ENCODE measurements at places on chromosomes 3 and 15. TPM values are rescaled to one million over a fixed set of nuclear protein-coding genes. Genes with fewer than 3 reads are reported as not detected.

DNA sequence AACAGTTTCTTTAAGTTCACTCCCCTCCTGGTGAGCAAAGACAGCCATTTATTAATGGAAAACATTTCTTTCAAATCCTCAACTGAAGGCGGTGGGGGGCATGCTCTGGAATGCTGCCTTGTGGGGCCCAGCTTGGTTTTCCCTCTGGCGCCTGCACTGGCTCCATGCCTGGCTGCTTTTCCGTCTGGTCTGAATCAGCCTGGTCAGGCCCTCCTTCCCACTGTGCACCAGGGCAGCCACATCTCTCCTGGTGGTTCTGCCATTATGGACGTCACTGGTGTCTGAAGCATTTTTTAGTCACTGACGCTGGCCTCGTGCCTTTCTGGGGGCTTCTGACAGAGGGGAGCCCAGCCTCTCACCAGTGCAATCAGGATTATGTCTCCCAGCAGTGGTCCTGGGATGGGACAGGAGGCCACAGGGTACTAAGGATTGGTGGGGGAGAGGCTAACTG, 57.6 kb upstream of the APEH start:
- DNase-seq = no peak

DNA sequence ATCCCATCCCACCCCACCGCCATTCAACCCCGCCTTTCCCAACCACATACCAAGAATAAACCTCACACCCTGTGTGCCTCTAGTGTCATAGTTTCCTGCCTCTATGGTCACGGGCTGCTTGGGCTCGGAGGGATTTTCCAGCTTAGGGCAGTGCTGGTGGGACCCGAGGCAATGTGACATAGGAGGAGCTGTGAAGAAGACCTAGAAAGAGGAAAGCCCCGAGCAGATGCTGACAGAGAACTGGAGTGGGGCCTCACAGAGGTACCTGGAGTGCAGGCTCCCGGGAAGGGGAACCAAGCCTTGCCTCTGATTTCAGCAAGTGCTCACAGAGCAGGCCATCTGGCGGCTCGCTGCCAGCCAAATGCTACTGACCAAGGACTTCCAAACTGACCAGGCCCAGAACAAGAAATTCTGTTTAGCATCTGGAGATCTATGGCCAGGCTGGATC, 27.5 kb downstream of the BHLHE40 start:
- DNase-seq = peak; percentile 94

DNA sequence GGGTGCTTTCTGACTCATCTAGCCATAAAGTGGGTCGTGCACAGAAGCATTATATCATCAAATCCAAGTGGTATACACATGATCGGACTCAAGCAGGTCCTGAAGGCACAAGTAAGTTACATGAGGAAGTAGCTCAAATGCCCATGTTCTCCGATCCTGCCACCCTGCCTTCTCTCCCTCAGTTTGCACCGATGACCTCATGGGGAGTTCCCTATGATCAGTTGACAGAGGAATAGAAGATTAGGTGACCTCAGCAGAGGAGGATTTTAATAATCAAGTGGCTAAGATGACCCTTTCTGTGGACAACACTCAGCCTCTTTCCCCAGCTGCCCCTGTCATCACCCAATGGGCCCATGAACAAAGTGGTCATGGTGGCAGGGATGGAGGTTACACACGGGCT, 149.5 kb downstream of the TBC1D5 start:
- DNase-seq = no peak

The ARL6 gene
- 6.1 TPM for total RNA-seq

DNA sequence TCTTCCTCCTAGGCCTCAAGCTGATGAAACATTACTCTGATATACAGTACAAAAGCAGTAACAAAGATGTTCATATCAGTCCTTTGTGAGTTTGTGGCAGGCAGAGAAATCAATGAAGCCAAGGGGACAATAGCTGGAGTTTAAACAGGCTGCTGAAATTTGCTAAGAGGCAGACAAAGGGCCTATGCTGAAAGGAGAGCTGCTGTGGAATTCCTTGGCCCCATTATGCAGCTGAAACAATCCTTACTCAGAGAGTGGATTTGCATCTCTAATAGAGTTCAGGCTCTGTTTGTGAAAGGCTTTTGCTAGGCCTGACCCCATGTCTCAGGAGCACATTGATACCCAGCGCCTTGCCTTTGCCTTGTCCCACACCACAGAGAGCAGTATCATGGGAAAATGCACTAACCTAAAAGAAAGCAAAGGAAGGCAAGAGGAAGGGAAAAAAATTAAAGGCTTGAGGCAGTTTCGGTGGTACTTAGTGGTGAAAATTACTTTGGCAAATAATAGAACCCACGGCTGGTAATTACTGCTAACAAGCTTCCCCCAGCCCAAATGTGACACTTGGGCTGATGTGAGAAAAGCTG, 195.0 kb upstream of the EPHA3 start:
- no peak for DNase-seq

DNA sequence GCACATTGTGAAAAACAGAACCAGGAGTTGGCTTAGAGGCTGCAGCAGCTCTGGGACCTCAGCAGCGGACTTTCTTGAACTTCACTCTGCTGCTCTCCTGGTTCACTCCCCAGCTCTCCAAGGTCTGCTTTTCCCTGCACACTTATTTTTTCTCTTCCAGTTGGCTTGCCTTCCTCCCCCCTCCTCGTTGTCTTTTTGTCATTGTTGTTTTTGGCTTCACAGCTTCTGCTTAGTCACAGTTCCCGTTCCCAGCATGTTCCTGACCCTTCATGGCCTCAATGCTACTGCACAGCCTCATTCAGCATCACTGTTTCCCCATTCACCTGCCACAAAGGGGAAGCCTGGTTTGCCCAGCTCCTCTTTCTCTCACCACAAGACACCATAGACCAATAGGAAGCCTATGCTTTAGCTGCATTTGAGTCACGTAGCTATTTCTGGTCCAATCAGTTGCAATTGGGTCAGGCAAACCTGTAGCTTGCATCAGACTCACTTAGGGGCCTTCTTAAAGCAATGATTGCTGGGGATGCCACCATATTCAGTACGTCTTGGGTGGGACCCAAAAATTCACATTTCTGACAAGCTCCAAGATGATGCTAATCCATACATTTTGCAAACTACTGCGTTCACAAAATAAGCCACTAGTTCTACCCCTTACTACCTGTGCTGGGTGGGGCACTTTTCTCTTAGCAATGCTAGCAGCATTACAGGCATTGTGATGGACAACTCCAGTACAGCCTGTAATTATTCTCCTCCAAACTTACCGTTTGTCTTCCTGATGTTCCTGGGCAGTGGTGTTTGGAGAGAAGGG, 7.8 kb upstream of the SUMF1 start:
- DNase-seq = peak; percentile 70

- DNase-seq = no peak
Measured at GRCh38 chr3:142237891-142238290, 12.5 kb upstream of the GK5 start.

DNA sequence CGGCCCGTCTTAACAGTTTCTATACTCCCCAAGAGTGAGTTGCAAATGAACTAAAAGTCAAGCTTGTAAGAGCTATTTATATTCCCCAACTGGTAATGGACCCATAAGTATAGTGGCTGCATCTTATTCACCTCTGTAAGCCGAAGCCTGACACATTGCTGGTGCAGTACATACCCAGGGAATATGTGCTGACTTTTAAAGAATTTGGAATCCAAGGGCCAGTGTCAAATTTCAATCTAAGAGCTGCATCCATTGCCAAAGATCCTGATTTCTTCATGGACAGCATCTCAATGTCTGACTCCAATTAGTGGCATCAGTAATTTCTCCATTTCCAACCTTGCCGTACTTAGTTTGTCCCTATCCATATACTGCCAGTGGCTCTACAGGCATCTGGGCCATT, 42.0 kb downstream of the FRMD4B start:
- no peak for DNase-seq

The SPATA12 gene
- not detected for total RNA-seq

DNA sequence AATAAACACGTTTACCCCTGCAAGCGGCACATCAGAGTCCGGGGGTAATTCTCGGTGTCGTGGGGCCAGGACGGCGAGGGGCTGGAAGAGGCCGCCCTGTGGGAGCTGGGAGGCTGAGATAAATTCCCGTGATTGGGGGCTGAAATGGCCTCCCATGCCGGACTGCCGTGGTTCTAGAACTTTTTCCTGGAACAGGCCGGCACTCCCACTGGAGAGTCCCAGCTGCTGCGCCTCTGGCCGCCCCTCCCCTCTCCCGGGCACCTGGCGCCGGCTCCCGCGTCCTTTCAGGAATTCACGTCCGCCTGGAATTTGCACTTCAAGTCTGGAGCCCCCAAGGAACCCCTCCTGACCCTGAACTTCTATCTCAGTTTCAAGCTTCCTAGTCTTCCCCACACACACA, 10.8 kb upstream of the LRRC2 start:
- DNase-seq = no peak

The MTFMT gene
- total RNA-seq = 18.2 TPM

The TGM4 gene
- total RNA-seq = not detected

The CHAC1 gene
- total RNA-seq = 21.6 TPM

DNA sequence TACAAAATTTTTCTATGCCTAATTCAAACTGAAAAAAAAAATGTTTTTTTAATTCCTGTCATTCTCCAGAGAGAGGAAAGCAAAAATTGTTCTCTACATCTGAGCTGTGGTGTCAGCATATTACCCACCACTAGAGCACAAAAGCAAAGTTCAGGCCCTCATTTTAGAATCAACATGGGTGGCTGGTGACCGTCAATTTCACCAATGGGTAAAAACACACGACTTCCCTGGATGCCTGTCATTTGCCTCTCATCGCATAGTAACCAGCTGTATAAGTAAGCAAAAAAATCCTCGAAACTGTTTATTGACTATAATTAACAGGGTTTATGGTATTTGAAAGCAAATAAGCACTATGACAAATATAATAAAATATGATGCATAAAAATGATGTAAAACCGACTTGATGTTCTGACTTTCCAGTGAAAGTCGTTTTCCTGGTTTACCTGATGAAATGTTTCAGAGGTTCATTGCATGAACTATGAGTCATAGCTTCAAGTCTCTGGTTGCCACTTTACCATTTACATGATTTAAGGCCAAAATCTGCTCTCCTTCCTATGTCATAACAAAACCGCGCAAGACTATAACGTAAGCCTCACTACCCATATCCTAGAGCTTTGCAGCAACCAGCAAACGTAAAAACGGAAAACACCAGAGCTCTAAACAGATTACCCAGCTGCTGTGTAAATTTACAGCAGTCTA, 60.5 kb downstream of the THBS1 start:
- no peak for DNase-seq

The FGD5 gene
- total RNA-seq = not detected

- peak; percentile 80 for DNase-seq
Measured at GRCh38 chr3:14125193-14126016, 553 bp downstream of the TMEM43 start.

DNA sequence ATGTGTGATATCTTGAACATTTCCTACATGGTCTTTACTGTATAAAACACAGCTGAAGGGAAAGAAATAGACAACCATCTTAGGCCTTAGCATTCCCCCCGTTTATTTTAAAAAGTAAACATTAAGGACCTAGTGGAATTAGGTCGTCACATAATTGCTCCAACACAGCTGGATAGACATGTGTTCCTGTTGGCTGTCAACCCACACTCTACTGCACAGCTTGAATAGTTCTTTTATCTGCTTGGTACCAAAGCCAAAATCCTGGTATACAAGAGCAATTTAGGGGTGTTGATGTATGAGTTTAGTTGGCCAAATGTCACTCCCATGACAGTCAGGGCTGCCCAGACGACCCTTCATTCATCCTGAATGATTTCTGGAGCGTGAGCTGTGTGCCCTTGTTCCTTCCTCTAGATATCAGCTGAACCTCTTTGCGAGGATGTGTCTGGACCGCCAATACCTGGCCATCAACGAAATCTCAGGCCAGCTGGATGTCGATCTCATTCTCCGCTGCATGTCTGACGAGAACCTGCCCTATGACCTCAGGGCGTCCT, 179.7 kb downstream of the ITPR1 start:
- no peak for DNase-seq

The PLXNA1 gene
- 9.3 TPM for total RNA-seq

The AGBL1 gene
- 0.10 TPM for total RNA-seq

DNA sequence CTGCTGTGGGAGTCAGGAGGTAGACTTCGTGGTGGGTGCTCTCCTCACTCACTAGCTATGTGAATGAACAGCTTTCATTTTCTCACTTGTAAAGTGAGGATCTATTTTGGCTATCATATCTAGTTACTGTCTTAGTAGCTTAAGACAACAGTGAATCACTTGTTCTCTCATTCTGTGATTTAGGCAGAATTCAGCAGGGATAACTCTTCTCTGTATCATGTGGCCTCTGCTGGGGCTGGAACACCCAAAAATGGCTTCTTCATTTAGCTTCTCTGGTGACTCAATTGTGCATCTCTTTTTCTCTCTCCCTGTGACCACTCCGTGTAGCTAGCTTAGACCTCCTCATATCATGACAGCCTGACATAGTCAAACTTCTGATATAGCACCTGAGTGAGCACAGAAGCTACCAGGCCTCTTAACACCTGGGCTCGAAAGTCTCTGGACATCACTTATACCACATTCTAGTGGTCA, 68.4 kb downstream of the BFSP2 start:
- DNase-seq = no peak

- DNase-seq = no peak
Measured at GRCh38 chr15:57017024-57017423, 98.6 kb downstream of the TCF12 start.

DNA sequence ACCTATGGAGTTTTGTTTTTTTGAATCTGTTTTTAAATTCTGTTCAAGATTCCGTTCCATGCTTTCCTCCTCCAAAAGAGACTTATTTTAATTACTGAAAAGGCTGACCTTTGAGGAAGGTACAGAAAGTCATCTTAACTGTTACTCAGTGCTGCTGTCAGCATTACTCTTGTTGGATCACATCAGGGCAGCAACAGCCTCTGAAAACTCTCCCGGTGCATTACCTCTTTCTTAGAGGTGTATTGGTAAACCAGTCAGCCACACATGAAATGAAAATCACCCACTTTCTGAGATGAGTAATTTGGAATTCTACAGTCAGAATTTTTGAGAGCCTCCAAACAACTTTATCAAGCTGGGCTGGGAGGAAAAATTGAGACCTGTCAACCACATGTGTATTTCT, 88.5 kb upstream of the LIMD1 start:
- peak; percentile 22 for DNase-seq

The GOLGA8G gene
- total RNA-seq = not detected

The RBM6 gene
- 73.5 TPM for total RNA-seq

DNA sequence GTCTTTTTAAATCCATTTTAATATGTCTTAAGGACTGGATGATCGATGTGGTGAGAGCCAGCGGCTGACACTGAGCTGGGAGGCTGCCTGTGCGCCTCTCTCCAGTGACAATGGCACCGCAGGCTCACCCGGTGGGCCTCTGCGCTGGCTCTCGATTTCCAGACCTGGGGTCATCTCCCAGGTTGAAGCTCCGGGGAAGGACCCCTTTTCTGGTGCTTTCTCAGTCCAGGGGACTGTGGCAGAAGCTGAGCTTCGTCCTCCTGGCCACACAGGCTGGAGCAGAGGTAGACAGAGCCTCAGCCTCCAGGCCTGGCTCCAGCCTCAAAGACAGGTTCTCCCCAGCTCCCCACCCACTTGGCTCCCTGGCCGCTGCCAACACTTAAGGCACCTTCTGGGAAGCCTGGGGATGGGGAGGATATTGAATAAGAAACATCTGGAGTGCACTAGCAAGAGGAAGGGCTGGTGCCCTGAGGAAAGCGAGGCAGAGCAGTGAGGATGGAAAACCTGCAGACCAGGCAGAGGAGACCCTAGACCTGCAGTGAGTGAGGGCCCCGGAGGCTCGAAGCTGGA, 154.2 kb upstream of the SMAD3 start:
- no peak for DNase-seq

Data from activated CD4-positive, alpha-beta memory T cell treated with anti-CD3 and anti-CD28 coated beads for 36 hours (primary cell).